ENCODE measurements at places on chromosomes 4 and X.

DNA sequence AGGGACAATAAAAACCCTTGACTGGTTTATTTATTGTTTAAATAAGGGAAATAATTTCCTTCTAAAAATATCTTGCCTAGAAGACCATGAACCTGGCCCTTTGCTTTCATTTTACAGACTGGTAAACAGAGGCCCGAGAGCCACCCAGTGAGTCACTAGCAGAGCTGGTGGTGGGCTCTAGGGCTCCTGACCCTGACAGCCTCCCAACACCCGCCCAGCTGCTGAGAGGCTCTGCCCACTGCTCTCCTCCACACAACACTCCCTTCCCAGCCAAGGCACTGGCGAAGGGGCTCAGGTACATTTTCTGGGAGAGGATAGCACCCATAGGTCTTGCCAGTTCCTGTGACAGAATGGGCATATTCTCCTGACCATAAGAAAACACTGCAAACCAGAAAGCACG, 18.1 kb upstream of the PPEF2 start:
- no peak for DNase-seq

- no peak for DNase-seq
Observed at GRCh38 chrX:12898073-12898472, 8.3 kb upstream of the TLR8 start.

- DNase-seq = no peak
Observed at GRCh38 chr4:181690498-181690897, 552.7 kb upstream of the TENM3 start.

- peak; percentile 31 for DNase-seq
Observed at GRCh38 chr4:167918077-167918476, 174.3 kb upstream of the ANXA10 start.

DNA sequence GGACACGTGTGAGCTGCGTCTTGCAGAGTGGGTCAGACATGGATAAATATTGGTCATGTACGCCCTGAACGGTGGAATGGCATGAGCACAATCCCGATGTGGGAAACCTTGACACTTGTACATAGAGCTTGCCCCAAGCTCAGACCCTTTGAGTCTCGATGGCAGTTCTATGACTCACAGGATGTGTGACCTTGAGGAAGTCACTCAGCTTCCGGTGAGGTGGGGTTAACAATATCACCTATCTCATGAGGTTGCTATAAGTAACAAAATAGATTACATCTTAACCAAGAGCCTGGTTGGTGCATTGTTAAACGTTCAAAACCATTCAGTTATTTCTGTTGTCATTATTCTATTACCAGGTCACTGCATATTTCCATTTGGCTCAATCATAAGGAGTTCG, 109.1 kb upstream of the TBL1X start:
- no peak for DNase-seq

DNA sequence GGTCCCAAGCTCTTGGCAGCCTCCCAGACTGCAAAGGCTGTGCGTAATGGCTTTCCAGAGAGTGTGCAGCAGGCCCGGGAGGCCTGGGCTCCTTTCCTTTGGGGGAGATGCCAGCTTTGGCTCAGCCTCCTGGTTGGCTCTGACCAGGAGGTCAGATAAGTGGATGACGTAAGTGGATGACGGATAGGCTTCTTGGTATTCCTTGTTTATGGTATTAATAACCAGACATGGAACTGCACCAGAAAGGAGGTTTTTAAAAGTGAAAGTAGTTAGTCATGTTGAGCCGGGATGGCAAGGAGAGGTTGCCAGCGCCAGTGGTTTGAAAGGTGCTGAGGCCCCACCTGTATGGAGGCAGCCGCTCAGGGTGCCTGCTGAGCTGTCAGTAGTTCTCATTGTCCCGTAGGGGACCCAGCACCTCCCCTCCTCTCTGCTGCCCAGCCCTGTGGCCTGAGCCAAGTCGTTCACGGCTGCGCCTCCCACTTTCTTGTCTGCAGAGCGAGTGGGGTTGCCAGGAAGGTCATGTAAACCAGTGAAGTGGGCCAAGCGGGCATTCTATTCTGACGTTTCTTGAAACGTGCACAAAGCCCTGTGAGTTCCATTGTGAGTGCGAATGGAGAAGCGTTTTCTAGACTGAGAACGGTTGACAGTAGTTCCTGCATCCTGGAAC, 28.7 kb upstream of the STOX2 start:
- peak; percentile 64 for DNase-seq

- DNase-seq = peak; percentile 66
Observed at GRCh38 chr4:88659055-88659889, 38.4 kb downstream of the NAP1L5 start.

- no peak for DNase-seq
Observed at GRCh38 chrX:149495573-149496071, 9.5 kb downstream of the IDS start.

DNA sequence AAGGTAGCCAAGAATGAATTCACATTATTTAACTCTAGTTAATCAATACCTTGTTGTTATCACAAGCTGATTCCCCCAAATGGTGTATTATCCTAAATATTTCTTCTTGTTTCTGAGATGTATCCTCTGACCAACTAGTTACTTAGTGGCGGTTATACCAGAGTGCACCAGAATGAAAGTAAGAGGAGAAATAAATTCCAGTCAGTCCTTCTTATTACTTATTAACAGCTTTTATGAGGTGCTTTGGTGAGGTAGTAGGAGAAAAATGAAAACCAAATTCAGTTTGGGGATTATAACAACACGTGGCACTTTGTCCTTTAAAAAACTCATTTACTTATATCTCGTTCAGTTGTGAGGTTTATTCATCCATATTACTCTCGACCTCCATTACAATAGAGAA, 101.9 kb downstream of the AMMECR1 start:
- no peak for DNase-seq

- no peak for DNase-seq
Observed at GRCh38 chr4:183078634-183079033, 20.4 kb upstream of the WWC2 start.

GRCh38 chr4:98673978-98674377, 15.6 kb upstream of the TSPAN5 start:
- DNase-seq = no peak

DNA sequence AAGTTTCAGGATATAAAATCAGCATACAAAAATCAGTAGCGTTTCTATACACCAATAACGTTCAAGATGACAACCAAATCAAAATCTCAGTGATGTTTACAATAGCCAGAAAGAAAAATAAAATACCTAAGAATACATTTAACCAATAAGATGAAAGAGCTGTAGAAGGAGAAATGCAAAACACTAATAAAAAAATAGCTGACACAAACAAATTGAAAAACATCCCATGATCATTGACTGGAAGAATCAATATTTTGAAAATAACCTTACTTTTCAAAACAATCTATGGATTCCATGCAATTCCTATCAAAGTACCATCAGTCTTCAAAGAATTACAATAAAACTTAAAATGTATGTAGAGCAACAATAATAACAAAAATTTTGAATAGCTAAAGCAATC, 1096.3 kb downstream of the FAT4 start:
- no peak for DNase-seq

- no peak for DNase-seq
Observed at GRCh38 chrX:110012818-110013485, 10.0 kb downstream of the TMEM164 start.

- no peak for DNase-seq
Observed at GRCh38 chr4:38099020-38099600, 138.9 kb downstream of the PTTG2 start.

- DNase-seq = no peak
Observed at GRCh38 chr4:7336067-7336569, 98.6 kb downstream of the PSAPL1 start.

GRCh38 chr4:41686893-41687292, 61.6 kb downstream of the PHOX2B start:
- no peak for DNase-seq

GRCh38 chrX:133794126-133794525, 191.3 kb downstream of the GPC3 start:
- DNase-seq = no peak

DNA sequence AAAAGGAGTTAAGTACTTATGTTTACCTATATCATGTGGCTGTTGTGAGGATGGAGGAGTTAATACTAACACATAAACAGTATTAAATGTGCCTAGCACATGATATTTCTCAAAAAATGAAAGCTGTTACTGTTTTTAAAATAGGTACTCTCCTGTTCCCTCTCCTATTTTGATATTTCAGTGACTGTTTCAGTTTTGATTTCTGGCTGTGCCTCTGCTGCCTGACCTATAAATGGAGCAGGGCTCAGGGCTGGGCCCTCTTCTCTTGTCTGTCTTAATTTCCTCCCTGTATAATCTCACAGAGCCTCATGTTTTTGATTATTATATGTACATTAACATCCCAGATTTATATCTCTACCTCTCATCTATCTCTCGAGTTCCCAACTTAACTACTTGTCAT, 93.3 kb downstream of the UGT8 start:
- no peak for DNase-seq

DNA sequence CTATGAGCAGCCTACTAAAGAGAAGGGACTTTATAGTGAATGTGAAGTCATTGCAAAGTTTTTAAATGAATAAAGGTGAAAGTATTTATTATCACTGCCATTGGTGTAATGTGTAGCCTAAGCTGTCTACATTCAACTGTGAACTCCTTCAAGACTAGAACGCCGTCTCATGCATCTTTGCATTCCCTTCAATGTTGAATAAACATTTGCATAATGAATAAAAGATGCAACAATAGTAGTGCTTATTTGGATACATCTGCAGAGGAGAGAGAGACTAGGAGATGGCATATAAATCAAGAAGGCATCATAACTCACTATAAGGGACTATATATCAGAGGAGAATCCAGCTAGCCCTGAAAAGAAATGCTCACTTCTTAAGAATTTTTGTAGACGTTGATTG, 1623.8 kb upstream of the TENM3 start:
- no peak for DNase-seq

DNA sequence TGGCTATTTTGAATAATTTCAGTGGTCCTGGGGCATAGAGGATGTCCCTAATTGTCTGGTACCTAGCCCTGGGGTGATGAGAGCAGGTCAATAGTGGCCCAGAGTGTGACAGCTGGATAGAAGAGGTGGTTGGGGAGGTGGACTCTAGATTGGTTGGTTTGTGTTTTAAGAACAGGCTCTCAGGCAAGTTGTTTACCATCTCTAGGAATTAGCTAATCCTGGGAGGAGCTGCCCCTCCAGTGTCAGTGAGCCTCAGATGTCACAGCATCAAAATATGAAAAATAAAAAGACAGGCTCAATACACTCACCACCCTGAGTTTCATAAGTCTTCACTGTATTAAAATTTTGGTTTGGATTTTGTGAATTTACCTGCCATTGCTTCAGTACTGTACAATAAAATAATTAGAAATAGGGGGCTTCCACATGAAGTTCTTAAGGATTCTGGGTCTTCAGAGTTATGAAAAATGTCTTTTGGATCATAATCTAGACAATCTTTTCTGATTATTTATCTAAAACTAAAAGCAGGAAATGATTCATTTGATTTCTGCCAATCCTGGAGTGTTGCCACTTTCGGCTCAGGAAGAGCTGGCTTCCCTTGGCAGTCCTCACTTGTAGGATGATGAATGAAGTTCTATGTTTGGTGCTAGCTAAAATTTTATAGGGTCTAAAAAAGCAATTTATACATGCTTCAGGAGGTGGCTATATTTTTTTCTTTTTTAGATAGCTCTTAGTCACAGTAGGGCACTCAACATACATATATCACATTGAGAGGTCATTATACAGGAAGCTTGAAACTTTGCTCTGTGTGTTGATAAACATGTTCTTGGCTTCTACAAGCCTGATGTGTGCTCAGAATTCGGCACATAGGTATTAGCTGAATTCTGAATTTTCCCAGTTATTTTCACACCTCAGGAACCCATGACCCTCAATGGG, 395.1 kb downstream of the RAB28 start:
- DNase-seq = no peak

DNA sequence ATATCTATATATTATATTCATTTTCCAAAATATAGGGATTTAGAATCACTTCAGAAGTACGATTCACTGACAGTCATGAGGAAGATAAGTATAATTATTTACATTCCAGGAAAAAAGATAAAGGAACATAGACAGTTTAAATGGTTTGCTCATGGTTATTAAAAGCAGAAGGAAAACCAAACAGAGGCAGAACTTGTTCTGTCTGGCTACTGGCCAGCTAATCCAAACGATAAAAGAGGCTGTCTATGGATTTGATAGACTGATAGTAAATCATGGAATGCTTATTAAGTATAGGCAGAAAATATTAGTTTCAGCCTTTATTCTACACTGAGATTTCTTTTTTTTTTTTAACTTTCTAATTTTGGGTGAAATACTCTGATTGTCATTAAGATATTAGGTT, 50.2 kb downstream of the RPGR start:
- no peak for DNase-seq

GRCh38 chrX:16155581-16156096, 11.6 kb upstream of the MAGEB17 start:
- DNase-seq = no peak

GRCh38 chr4:1202526-1203011, 30.2 kb upstream of the SPON2 start:
- no peak for DNase-seq

GRCh38 chrX:119647552-119648420, 41.6 kb upstream of the NKRF start:
- no peak for DNase-seq

GRCh38 chrX:68429216-68429615, 4.1 kb downstream of the OPHN1 start:
- no peak for DNase-seq

- DNase-seq = peak; percentile 53
Observed at GRCh38 chr4:155402941-155403340, 26.2 kb upstream of the MAP9 start.

- DNase-seq = peak; percentile 93
Observed at GRCh38 chr4:156971676-156972378, at the start of gene PDGFC. Gene PDGFC (minus strand): TSS chr4:156971799. CDS start chr4:156970903, 896 bp downstream.

DNA sequence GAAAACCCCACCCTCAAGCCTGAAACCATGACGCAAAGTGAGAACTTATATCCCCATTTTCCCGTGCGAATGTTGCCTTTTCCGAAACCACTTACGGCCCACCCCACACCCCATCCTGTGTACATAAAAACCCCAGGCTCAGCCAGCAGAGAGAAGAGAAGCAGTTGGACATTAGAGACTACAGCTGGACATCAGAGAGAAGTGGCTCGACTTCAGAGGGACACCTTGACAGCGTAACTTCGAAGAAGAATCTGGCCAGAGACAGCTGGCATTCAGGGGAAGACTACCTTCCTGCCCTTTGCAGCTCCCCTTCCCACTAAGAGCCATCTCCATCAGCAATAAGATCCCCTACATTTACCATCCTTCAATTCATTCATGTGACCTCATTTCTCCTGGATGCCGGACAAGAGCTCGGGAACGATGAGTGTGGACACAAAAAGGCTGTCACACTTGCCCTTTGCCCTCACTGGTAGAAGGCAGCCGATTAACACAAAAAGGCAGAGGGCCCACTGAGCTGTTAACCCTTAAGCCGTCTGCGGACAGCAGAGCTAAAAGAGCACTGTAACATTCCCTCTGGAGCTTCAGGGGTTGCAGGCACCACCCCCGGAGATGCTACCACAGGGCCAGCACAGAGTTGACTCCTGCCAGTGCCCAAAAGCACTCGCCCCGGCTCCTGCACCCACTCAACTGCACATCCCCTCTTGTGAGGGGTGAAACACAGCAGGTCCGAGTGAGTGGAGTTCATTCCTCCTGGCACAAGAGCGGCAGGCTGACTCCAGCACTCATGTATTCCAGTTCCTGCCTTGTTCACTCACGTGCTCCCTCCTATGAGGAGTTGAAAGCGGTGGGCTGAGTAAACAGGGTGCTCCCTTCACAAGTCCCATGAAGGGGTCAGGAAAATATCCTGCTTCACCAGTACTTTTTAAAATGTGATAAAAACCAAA, 7.5 kb downstream of the CHM start:
- no peak for DNase-seq
